Heart left ventricle (tissue), 16 donors: ENCODE measurements at places on chromosomes 6 and 20. TPM values are rescaled to one million over a fixed set of nuclear protein-coding genes. Genes with fewer than 3 reads are reported as not detected.

GRCh38 chr6:88616380-88616779, 347.0 kb downstream of the RNGTT start:
- DNase-seq: no peak

- DNase-seq: no peak
Measured at GRCh38 chr6:154786144-154786868, 53.1 kb downstream of the SCAF8 start.

DNA sequence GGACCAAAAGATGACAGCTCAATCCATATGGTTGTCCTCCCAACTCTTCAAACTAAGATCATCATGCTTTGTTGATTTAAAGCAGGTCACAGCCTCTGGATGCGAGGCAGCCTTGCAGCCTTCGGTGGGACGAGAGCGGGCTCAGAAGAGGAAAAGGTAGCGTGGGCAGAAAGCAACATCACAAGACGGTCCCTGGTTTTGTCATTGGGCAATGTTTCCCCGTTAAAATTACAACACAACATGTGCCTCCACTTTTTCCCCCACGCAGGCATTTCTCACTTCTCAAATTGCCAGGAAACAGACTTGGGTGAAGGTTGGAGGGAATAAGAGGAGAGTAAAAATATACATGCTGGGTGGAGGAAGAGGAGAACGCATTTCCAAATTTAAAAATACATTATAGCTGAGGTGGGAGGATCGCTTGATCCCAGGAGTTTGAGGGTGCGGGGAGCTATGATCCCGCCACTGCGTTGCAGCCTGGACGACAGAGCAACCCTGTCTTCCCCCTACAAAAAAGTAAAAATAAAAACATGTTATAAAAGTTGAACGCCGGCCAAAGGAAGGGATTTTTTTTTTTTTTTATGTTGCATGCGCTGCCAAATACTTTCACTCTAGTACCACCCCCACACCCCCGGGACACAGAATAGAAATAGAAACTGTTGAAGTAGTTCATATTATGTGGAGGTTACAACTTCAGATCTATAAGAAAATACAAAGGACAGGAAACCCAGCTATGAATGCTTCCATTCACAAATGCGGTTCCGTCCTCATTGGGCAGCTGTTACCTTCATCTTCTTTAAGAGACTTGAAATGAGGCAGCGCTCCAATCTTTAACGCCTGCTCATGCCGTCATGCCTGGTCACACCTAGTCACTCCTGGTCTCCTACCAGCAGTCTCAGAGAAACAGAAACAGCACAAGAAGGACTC, 13.9 kb upstream of the NAA20 start:
- DNase-seq: peak; percentile 63

GRCh38 chr6:28742668-28743270, 181.0 kb downstream of the TRIM27 start:
- no peak for DNase-seq

DNA sequence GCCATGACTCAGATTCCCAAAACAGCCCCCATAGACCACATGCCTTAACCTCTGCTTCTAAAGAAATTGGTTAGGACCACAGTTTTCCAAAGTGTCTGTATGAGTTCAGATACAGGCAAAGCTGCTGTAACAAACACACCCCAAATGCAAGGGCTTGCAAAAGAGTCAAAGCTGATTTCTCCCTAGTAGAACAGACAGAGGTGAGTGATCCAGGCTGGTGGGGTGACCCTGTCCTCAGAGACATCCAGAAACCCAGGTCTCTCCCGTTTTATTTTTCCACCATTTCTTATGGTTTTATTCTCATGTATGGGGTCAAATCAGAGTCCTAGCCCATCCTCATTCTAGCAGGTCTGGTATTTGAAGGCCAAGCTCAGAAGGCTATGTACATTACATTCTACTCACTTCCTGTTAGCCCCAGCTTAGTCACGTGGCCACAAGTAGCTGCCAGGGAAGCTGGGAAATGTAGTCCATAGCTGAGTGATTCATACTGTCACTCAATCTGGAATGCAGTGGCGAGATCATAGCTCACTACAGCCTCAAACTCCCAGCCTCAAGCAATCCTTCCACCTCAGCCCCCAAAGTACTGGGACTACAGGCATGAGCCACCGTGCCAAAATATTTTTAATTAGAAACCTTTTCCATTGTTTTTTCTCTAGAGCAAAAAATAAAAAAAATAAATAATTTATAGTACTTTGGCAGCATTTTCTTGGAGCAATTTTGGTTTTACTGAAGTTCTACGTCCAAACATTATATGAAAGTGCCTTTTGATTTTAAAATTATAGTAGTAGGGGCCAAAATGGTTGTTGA, 175.2 kb downstream of the ZMYND8 start:
- DNase-seq: no peak

DNA sequence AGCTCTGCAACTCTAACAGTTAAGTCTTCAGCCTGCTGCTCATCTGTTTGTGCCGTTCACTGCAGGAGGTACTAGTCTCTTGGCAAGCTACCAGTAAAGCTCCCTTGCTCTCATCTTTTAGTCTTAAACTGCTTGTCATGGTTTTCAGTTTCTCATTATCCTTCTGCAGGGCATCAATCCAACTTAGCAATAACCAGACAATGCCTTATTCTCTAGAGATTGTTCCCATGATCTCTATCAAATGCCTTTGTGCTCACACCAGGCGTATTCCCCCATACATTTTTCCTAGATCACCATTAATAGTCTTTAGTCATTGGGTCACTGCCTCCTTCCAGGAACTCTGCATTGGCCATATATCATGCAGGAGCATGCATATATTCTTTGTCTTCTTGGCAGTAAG, 171.3 kb downstream of the GRM1 start:
- no peak for DNase-seq

DNA sequence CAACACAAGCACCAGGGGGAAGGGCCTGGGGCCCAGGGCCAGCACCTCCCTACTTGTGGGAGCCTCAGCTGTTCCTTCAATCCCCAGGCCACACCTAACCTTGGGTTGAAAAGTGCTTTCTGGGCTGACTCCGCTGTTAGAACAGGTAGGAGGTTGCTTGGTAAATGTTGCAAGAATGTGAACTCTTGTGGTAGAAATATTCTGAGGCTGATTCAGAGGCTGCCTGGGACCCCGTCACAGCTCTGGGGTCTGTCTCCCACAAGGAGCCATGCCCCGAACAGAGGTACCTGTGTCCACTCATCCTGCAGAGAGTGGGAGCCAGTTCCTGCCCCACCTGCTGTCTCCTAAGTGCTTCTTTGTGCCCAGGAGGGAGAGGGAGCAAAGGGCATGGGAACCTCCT, 14.4 kb upstream of the MAS1L start:
- DNase-seq: no peak

- no peak for DNase-seq
Measured at GRCh38 chr6:11062715-11063114, 18.6 kb upstream of the ELOVL2 start.

DNA sequence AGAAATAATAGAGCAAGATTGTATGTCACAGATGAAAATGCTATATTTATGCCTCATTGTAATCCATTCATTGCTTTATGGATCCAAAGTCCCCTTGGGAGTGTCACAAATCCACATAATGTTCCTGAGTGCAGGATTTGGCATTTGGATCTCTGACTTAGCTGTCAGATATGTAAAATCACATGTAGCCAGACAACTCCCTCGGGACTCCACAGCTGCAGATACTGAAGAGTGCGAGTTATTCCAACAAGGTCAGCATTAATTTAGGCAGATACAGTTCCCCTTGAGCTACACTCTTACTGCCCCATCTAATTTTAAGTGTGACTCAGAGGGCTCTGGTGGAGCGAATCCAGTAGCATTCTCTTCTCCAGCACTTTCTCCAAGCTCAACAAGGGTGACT, 433.2 kb downstream of the CD83 start:
- no peak for DNase-seq

- peak; percentile 22 for DNase-seq
Measured at GRCh38 chr6:121436274-121436857, 920 bp downstream of the GJA1 start.

DNA sequence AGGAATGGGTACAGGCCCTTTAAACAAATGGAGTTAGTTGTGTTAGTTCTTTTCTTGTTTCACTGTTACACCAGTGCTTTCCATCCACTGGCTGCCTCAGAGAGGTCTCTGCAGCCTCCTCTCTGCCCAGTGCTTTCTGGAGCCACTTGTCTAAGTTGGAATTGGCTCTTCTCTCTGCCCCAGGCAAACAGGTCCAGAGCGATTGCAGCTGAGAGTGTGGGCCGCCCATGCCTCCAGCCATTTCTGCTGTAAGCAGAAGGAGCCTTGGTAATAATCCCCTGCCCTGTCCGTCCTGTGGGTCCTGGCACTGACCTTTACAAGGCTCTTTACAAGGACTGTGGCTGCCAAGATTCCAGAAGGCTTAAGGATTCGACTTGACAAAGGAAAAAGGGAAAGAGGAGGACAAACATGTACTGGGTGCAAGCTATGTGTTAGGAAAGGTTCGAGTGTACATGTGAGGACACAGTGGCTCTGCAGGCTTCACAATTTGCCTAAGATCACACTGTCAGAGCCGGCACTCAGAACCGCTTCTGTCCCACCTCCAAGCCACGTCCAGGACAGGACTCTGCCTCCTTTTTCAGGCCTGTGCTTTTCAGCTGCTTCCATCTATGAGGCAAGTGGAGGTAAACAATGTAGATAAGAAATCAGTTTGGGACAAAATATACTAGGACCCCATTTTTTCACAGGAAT, 88.5 kb downstream of the POPDC3 start:
- DNase-seq: no peak

DNA sequence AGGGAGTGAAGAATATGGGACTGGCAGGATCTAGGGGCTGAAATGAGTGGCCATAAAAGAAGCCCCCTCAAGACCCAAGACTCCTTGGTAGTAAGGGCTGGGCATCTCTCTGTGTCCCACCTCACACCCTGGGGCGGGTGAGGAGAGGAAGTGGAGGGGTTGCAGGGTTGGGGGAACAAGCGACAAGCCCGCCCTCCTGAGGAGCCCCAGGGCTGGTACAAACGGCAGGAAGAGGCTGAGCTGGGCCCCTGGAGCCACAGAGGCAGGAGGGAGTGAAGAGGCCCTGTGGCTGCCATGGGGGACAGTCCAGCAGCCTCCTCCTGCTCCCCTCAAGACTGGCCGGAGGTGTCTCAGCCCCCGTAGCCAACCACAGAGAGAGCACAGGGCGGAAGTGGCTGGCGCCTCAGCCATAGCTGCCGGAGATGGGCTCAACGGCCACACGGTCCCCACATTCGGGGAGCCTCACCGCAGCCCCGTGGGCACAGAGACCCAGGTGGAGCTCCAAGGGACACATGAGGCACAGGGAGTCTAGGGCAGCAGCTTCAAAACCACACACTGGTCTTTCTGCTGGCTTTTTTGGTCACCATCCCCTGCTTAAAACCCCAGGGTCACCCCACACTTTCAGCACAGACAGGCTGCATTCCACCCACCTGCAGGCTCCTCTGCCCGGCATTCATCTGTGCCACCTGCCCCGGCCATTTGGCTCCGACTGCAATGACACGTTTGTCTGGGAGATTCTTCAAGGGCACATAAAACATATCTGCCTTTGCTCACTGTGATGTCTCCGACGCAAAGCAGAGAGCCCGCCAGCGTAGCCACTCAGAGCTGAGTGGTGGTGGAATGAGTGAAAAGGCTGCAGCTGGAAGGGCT, 524 bp downstream of the C20orf203 start:
- DNase-seq: no peak

DNA sequence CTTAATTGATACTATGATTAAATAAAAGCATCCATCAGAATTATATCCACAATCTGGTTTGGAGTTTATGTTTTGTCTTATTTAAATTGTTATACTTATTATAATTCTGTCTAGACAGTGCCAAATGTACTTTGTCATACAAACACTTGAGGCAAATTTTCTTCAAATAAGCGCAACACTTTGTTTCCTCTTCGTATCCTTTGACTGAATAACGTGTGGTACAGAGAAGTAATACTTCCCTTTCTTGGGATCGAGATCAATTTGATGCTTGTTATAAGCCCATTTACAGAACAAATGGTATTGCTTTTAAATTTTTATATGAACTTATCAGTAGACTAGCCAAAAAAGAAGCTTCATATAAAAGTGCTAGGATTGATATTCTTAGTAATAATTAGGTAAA, 111.0 kb downstream of the ATG5 start:
- no peak for DNase-seq

DNA sequence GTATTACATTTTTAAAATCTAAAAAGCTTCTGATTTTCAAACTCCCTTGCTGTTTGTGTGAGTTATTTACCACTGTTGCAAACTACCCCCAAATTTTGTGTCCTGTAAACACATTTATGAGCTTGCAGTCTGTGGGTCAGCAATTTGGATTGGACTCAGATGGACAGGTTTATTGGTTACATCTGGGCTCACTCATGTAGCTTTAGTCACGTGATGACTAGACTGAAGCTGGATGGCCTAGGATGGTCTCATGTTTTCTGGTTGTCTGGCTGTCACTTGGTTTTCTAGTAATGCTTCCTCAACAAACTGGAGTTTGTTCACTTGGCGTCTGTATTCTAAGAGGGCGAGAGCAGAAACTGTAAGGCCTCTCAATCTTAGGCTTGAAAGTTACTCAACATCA, 12.2 kb upstream of the C6orf58 start:
- DNase-seq: no peak

- DNase-seq: no peak
Measured at GRCh38 chr6:57040011-57040410, 6.5 kb upstream of the KIAA1586 start.

- DNase-seq: no peak
Measured at GRCh38 chr6:104541411-104541810, 318.3 kb downstream of the HACE1 start.

DNA sequence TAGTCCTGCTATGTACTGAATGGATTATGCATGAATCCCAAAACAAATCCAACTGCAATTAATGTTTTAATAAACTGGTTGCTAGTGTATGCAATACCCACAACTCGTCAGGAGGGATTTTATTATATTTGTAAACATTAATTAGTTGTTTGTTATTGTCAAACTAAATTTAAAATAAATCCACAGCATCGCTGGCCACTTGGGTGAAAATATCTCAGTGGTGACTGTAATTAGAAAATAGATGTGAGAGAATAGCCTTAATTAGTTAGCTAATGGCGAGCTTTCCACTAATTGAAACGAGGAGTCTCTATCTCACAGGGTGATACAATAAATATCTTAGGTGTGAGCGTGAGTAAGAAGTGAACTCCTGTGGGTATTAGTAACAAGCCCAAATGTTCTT, 176.8 kb downstream of the LINC00237 start:
- DNase-seq: no peak

DNA sequence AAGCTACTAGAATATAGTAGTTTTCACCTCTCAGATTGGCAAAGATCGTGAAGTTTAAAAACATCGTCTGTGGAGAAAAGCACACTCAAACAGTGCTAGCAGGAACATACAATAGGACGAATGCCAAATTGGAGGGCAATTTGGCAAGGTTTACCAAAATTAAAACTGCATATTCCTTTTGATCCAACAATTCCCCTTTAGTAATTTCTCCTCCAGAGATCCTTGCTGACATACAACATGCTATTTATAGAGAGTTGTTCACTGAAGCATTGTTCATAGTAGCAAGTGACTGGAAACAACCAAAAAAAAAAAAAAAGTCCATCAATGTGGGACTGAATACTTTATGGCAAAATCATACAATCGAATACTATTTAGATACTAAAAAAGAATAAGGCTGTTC, 202.2 kb downstream of the ATXN1 start:
- no peak for DNase-seq

Gene DEFB124
- not detected for polyA plus RNA-seq

Gene NOP56
- 66.8 TPM for polyA plus RNA-seq

Gene GABRR1
- polyA plus RNA-seq: not detected

Gene DTD1
- polyA plus RNA-seq: 8.0 TPM

Gene KHDC1L
- not detected for polyA plus RNA-seq

Gene SLC17A1
- not detected for polyA plus RNA-seq
